ENCODE measurements at places on chromosomes 2 and 18.

GRCh38 chr2:101811226-101812015, 113.9 kb downstream of the MAP4K4 start:
- DNase-seq: no peak

DNA sequence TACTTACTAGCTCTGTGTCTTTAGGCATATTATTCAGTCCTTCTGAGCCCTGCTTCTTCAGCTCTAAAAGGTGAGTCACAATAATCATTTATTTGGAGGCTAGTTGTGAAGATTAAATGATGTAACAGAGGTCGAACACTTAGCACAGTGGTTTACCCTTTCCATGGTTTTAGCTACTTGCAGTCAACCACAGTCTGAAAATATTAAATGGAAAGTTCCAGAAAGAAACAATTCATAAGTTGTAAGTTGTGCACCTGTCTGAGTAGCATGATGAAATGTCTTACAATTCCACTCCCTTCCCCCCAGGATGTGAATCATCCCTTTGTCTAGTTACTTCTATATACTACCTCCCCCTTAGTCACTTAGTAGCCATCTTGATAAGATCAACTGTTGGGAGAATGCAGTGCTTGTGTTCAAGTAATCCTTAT, 217.6 kb upstream of the THUMPD2 start:
- no peak for DNase-seq

- DNase-seq: no peak
Observed at GRCh38 chr2:36097022-36097421, 258.6 kb upstream of the CRIM1 start.

GRCh38 chr2:220282236-220282635, 654.8 kb downstream of the SLC4A3 start:
- no peak for DNase-seq

DNA sequence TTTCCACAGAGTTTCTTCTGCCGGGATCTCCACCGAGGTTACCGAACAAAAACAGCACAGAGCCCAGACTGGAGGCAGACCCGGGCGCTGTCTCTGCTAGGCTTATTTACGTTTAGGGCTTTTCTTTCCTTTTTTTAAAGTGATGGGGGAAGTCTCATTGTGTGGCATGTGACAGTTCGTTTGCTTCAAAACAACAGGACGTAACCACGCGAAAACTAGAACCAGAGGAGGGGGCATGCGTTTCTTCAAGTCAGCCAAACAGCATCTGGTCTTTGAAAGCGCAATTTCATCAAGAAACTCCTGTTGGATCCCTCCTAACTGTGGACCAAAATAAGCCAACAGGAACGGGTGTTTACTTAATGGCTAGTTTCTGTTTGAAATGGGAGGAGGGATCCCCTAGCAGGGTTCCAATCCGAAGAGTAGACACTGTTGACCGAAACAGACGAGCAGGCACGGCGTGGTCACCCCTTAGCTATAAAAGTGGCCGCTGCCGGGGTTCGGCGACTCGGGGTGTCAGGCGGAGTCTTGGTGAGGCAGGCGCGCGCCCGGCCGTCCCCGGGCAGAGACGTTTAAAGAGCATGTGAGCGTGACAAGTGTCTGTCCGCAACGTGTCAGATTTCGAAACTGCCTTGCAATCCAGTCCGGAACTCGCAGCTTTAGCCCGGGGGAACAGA, 997 bp upstream of the TGIF1 start:
- DNase-seq: peak; percentile 54

DNA sequence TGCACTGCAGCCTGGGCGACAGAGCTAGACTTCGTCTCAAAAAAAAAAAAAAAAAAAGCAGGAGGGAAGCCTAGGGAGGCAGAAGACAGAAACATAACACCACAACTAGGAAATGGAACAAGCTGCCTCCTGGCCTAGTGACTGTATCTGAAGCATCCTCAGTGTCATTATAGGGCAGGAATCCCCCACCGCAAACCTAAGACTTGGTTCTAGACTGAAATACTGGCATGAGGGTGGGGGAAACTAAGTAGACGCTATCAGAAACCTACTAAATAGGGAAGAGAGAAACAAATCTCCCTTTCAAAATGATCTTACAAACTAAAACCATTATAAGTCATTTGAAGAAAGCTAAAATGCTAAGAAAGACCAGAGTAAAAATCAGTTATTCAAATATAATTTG, 16.4 kb upstream of the SMAD2 start:
- no peak for DNase-seq

DNA sequence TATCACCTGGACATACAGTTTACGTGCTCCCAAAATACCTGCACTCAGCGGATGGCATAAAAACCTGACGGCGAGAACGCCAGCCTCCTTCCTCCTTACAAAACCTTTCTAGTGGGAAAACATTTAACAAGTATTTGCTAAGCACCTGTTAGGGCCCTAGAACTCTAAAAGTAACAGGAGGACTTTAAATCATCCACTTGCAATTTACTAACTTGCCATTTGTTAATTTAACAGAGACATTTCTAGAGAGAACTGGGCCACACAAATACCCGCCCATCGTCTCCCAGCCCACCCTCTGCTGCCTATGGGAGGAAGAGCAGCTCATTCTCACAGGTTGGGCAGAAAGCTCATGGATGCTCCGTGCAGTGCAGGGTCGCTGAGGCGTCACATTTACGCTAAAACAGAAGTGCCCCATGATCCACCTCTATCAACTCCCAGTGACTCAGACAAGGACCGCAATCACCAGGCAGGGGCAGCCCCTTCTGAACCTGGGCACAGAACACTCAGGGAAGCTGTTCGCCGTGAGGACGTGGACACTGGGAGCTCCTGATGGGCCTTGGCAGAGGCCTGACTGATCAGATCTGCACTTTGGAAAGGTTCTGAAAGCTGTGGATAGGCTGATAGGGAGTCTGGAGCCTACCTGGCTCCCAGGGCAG, 106.9 kb downstream of the HDAC4 start:
- DNase-seq: no peak

DNA sequence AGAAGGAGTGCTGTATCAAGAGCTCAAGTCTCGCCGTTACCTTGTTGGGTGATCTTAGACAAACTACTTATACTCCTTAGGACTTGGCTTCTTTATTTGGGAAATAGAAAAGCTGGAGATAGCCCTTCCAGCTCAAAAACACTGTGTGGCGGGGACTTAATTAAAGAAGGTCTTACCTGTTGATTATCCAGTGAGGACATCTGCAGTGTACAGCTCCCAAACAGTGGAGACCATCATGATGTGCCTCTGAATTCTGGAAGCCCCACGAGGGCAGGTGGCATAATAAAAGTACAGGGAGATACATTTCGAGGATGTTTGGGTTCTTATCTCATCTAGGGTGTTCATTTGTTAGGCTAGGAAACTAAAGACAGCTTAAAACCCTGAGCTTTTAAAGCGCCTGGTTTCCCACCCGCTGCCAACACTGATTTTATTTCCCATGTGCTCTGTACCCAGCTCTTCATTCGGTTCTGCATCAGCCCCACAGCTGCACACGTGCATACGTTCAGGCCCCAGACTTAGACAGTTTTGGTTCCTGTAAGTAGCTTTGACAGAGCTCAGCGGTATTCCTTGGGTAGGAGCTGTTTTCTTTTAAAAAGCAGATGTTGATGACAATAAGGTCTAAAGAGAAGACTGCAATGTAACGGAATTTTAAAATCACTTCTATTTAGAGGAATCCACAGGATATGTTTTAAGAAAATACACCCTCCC, 80.5 kb upstream of the SIX2 start:
- no peak for DNase-seq

DNA sequence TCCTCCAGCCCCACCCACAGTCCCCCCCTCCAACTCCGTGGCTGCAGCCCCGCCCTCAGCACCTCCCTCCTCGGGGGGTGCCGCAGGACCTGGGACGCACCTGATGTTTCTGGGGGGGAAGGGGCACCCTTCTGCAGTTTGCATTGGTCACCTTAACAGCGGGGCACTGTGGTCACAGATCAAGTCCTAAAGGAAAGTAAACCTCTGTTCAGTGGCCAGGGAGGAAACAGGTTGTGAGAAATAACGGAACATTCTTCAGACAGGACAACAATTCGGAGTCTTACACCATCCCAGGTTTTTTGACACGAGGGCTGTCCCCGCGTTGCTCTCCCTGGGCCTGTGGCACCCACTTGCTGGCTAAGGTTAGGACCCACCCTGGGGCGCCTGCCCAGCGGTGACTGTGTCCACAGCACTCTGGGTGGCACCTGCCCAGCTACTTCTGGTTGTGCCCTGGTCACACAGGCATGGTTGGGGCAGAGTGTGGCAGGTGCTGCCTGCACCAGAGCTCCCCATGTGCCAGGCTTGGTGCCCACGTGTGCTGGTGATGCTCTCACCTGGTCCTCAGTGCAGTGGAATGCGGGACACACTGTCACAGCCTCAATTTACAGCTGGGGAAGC, 93.5 kb upstream of the OTOS start:
- no peak for DNase-seq

- DNase-seq: no peak
Observed at GRCh38 chr2:52465287-52465686, 1302.3 kb upstream of the CHAC2 start.

- no peak for DNase-seq
Observed at GRCh38 chr2:138359532-138359931, 142.0 kb upstream of the SPOPL start.

- no peak for DNase-seq
Observed at GRCh38 chr2:203692031-203692710, 14.3 kb upstream of the CD28 start.

DNA sequence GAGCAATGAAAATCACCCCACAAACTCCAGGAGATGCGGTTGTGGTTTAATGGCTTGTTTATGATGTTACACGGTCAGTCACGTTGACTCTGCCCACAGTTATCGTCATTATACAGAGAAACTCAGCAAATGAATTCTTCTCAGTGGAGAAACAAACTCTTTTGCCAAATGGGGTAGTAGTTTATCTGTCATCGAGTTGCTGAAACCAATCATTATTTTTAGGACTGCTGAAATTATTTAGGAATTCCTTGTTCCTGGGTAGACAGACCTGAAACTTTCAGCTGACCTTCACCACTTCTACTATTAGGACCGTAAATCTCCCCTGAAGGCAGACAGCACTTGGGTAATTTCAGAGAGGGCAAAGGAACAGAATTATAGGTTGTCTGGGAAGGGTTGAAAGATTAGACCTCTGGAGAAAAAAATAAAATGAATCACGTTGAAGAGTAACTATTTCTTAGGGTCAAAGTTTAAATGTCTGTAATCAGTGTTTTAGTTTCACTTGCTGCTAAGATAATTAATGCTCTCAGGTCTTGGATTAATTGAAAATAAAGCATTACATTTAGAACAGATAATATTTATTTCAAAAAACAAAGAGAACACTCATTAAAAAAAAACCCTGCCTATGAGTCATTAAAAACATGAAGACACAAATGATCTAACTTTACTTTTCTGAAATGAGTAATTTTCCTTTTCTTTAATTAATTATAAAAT, 52.1 kb upstream of the LYPD6 start:
- no peak for DNase-seq

DNA sequence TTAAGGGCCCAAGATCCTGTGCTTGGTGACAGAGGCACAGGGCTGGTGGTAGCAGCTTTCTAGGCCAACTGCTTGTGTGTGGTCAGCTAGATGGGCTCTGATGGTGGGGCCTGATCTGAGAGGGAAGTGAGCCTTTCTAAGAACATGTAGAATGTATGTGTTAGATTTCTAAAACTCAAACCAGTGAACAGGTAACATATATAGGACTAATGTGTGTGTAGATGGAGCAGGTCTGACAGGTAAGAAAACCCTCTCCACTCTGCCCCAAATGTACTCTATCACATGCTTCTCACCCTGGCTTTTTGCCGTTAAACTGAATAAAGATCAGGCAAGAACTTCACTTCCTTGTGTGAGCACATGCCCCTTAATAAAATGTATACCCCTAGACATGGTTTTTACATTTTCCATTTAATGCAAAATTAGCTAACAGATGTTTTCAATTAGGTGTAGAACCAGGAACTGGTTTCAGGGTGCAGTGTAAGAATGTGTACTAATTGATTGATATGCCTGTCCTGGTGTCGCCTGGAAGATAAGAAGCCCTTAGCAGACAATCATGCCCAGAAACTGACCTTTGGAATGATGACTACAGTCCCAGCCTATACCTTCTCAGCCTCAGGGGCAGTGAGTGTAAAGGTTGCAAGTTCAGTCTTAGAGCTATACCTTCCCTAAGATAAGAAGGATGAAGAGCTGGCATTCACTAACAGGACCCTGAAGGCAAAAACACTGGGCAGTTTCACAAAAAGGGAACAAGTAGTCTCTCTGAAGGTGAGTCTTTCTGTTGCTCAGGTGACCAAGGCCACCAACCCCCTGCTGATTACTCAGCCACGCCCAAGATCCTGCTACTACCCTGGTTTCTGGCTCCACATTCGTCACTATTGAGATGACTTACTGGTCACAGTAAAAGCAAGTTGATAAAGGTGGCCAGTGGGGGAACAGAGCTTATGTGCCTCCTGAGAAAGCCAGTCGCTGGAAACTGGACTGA, 71.2 kb downstream of the SPATS2L start:
- DNase-seq: no peak

GRCh38 chr18:22109535-22109934, 59.9 kb upstream of the GATA6 start:
- no peak for DNase-seq

- DNase-seq: no peak
Observed at GRCh38 chr18:29188760-29189159, 1011.8 kb upstream of the CDH2 start.

GRCh38 chr2:240255165-240255491, 114.7 kb upstream of the OTOS start:
- no peak for DNase-seq

DNA sequence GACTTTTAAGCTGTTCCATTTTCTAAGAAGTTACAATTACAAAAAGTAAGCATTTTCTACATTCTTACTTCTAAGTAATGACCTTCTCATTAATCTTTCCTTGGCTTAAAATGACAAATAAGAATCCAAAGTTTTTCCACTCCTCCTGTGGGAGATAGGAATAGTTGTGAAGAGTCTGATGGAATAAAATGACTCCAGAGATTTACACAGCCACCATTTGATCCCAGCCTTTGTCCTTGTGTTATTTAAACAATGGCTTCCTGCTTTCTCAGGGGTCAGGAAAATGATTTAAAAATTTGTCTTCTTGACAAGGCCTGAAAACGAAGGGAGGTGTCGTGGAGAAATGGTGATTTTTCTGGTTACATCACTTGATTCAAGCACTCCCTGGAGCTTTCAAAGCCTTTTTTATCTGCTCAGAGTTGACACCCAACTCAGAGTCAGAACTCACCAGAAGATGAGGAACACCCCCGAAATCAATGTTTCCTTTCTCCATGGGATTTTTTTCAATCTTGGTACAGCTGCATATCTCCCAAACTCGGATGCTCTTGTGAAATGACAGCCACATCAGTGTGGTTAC, 106.5 kb downstream of the GALNT3 start:
- no peak for DNase-seq

- DNase-seq: no peak
Observed at GRCh38 chr2:177611310-177611886, 218.8 kb downstream of the AGPS start.

DNA sequence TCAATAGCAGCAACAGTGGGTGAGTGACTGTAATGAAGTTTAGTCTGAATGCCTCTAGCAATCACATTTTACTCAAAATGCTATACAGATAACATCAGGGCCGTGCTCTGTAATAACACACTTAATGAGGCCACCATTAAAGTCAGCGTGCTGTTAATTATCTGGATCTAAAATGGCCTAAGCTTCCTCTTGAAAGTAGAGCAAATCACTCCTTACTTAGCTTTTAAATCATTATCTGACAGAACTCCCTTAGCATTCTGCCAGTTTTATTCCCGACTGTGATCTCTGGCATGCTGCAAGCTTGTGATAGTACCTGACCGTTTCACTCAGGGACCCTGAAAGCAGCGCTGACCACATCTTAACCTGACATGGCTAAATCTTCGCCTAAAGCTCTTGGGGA, 9.0 kb downstream of the RPS7 start:
- DNase-seq: no peak

- no peak for DNase-seq
Observed at GRCh38 chr18:10010611-10011015, 96.8 kb downstream of the VAPA start.
